Activated CD4-positive, CD25-positive, alpha-beta regulatory T cell treated with anti-CD3 and anti-CD28 coated beads, Interleukin-2, amount 50 U/mL, for 72 hours (primary cell): ENCODE measurements at places on chromosomes 1 and 21.
A peak's percentile ranks its signal among the peaks of the same experiment; 100 is the strongest.

- no peak for DNase-seq
Measured at GRCh38 chr1:34018285-34018684, 146.7 kb downstream of the CSMD2 start.

DNA sequence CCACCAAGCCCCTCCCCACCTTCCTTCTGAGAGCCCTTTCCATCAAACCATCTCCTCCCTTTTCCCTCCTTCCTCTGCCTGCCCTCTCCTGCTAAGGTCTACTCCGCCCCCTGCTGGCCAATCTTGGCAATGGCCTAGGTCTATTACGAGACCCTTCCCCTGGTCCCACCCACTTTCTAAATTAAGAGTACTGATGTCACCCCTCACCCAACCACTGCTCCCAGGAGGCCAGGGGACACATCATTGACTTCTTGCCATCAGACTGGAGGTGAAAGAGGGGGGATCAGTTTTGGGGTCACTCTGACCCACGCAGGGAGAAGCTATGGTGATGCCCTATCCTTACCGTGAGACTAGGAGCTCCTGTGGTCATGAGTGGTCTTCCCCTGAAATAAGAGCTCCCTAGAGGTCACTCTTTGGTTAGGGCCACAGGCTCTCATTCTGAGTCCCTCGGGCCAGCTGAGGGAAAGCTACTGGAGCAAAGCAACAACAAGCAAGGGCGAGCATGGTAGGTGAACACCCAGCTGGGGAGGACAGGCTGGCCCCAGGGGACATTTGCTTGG is 34.6 kb upstream of the S100A7 start:
- peak; percentile 86 for DNase-seq

DNA sequence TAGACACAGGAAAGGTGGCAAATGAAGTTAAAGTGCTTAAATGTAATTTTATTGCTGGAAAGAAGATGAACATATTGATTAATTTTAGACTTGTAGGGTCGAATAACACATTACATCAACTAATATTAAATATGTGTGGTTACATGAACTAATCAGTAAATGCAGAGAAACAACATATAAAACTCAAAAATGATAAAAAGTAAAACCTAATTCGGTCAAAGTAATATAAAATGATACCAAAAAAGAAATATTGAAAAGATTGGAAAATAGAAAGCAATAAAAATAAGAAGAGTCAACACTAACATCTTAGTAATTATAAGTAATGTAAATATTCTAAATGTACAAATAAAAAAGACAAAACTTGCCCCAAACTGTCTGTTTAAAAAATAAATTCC is 43.3 kb downstream of the CD53 start:
- DNase-seq: no peak

GRCh38 chr1:39381839-39382238 is 109.6 kb upstream of the BMP8A start:
- no peak for DNase-seq

DNA sequence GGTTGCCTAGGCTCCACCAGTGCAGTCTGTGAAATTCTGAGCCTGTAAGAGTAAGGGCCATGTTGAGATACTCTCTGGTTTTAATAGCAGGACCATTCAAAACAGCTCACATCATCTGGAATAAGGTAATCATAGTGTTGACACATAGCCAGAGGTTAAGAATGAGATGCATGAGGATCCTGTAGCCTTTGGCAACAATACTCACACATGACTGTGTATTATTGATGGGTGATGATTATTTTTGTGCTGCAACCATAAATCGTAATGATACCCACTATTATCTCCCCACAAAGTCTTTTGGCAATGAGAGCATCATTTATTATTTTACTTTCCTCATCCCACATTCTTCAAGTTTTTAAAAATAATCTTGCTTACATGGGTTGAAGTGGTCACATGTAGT is 35.5 kb downstream of the KCNK2 start:
- DNase-seq: no peak

- no peak for DNase-seq
Measured at GRCh38 chr1:168179438-168180147, 831 bp downstream of the TIPRL start.

- DNase-seq: no peak
Measured at GRCh38 chr1:208216806-208217205, 27.4 kb downstream of the PLXNA2 start.

- DNase-seq: no peak
Measured at GRCh38 chr1:236944556-236944955, 59.7 kb downstream of the MT1HL1 start.

GRCh38 chr1:19577036-19577435 is 67.1 kb upstream of the NBL1 start:
- DNase-seq: no peak

DNA sequence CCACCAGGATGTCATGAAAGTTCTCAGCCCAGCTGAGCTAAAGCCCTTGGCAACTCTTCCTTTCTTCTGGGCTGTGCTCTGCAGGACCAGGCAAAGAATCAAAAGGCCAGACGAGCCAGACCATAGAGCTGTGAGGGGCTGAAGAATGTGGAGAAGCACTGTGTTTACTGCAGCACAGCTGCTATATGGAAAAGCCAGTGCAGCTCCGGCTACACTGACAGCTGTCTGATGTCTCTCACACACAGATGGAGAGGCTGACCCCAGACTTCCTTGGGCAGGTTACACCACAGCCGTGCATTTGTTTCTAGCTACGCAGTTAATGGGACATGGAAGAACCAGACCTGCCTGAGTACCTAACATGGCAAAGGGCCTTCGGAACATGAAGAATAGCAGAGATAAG is 40.3 kb downstream of the CD247 start:
- no peak for DNase-seq

- DNase-seq: no peak
Measured at GRCh38 chr1:109112056-109112651, 1.8 kb upstream of the ELAPOR1 start.

DNA sequence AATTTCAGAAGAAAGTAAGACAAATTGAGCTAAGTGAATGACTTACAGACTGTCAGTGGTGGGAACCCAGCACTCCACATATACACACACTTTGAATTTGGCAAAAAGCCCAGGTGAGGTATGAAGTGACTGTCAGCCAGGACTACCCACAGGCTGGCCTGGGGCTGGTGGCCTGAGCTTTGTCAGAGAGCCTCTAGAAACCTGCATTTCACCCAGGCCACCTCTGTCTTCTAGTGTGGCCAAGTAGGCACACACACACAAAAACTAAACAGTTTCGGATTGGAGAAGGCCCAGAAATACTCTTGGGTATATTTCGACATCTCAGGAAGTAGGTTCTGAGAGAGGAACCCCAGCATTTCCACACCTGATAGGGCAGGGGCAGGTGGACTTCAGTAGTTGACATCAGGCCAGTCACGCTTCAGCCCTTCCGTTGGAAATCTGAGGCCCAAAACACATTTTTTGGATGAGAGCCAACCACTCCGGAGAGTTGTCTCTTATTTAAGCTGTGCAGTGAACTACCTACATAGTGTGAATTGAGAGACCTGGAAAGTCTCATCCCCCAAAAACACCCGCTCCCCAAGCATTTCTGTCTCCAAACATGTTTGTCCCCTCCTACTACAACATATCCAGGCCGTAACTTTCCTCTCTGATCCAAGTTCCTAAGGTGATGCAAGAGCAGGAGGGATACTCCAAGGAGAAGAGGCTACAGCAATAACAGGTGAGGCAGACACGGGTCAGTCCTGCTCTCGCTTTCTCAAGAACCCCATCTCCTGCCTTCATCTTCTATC is 167.2 kb upstream of the PROX1 start:
- no peak for DNase-seq

- DNase-seq: no peak
Measured at GRCh38 chr1:44587796-44588460, 86.4 kb downstream of the TMEM53 start.

DNA sequence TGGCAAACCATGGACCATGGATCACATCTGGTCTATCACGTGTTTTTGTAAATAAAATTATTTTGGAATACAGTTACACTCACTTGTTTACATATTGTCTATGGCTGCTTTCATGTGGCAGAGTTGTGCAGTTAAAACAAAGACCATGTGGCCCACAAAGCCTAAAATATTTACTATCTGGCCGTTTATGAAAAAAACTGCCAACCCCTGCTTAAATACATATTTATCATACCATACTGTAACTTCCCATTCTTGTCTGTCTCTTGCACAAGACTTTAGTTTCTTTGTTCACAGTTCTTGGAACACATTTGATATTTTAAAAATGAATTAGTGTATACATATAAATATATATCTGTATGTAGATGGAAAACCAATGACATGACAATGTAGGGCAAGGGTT is 141.5 kb downstream of the PAPPA2 start:
- no peak for DNase-seq

DNA sequence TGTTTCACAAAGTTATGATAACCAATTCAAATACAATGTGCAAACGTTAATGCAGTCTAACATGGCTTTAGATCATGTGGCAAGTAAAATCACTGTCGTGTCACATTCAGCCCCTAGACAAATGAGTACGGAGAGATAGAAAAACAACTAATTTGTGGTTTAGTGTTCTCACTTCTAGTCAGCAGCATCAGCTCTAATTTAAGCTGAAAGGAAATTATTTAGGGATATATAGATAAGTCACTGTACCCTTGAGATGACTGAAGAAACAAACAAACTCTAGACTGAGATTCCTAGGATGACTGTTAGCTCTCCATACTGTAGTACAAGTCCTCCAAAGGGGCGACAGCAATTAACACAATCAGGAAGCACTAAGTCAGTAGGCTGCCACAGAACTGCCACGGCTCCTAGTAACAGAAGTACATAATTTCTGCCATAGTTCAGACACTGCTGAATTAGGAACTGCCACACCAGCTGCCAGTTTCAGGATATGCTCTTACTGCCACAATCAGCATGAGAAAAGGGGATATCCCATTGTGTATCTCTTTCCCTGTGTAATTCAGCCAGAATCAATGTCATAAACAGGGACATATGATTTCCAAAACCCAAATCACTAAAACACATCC is 150.4 kb upstream of the NEGR1 start:
- DNase-seq: no peak

- DNase-seq: peak; percentile 67
Measured at GRCh38 chr1:201480231-201481003, 11.4 kb upstream of the PHLDA3 start.
